ENCODE measurements at places on chromosomes 5 and 9. TPM values are rescaled to one million over a fixed set of nuclear protein-coding genes. Genes with fewer than 3 reads are reported as not detected.

SPATA31D4 gene
- total RNA-seq = not detected

ASPN gene
- not detected for total RNA-seq

LURAP1L gene
- total RNA-seq = 14.6 TPM

GABRA1 gene
- total RNA-seq = not detected

Data from A549 treated with RU486 at 1 μM for 4 hours (cell line).